Calu3 (cell line): ENCODE measurements at places on chromosomes 12 and 14. TPM values are rescaled to one million over a fixed set of nuclear protein-coding genes. Genes with fewer than 3 reads are reported as not detected.

DNA sequence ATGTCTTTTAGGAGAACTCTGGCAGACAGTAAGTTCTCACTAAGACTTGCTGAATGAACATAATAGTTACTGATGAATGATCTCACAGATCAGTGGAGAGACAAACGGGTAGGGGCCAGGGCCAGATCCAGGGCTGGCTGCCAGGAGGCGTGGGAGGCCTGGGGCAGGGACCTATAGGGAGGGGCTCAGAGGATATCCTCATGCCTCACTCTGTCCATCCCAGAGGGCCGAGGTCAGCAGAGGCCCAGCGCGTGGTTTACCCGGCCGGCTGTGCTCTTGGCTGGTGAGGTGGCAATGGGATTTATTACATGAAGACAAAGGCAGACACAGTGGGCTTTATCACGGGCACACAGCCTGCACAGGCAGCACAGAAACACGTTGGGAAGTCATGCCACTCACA lies 85.4 kb downstream of the CHGA start:
- no peak for DNase-seq

DNA sequence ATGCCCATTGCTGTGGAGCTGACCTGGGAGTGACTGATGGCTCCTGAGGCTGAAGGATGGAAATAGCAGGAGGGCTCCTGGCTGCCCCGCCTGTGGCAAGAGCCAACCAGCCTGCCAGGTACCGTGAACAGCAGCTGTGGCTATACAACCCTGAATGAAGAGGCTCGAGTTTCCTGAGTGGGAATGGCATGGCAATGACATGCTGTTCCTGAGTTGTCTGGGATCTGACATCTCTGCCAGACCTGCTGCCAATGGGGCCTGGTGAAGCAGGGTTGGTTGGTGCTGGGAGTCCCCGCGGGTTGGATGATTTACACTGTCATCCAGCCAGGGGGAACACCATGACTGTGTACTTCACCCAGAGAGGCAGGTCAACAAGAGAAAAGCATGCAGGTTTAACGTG lies 31.8 kb upstream of the LRRC10 start:
- DNase-seq: no peak

DNA sequence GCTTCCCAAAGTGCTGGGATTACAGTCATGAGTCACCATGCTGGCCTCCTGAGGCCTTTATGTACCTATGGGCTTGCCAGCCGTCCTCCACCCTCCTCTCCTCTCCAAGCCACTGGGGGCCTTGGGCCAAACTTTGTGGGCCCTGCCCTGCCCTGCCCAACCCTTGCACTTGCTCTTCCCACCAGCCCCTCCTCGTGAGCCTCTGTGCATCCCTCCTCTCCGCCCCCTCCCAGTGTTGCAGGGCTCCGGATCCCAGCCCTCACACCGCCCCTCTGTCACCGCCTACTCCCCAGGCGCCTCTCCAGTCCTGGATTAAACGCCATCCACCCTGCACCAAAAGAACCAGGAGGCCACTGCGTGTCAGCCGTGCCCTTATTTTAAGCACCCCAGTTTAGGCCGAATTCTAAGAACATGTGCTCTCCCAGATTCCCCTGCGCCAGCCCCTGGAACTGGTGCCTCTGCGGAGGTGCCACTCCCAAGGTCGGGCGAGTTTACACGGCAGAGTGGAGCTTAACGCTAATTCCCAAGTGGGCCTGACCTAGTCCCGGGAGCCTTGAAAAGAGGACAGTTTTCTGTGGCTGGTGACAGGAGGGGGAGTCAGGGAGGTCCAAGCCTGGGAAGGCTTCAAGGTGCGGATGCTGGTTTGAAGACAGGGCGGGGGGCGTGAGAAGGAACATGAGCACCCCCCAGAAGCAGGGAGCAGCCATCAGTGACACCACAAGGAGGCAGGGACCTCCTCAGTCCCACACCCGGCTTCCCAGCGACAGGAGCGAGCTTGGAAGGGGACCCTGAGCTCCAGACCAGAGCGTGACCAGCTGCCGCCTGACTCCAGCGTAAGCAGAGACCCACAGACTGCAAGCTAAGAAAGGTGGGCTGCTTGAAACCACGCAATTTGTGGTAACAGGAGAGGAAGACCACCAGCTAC lies 21.2 kb upstream of the CDCA4 start:
- DNase-seq: no peak

- DNase-seq: no peak
Measured at GRCh38 chr12:132266370-132266769, 63.0 kb downstream of the GALNT9 start.

- peak; percentile 33 for DNase-seq
Measured at GRCh38 chr12:76346798-76347420, 1.3 kb downstream of the BBS10 start.

- peak; percentile 8 for DNase-seq
Measured at GRCh38 chr12:52254965-52255751, 19.3 kb upstream of the KRT86 start.

DNA sequence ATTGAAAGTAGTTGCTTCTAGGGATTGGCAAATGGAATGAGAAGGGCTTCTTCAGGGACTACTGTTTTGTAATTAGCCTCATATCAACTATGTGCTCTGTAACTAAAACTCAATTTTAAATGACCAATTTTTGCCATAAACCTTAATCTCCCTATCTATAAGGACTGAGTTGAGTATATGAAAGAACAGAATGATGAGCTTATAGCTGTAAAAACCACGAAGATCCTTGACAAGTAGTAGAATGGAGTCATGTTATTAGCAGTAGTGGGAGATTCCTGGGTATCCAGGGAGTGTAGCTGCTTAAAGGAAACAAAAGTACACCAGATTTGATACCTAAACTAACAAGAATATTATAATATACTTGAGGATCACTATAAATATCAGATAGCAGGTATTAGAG lies 28.0 kb downstream of the LGALS3 start:
- DNase-seq: no peak

- no peak for DNase-seq
Measured at GRCh38 chr12:97875064-97875463, 412.5 kb downstream of the RMST start.

- no peak for DNase-seq
Measured at GRCh38 chr12:47813511-47814196, 6.0 kb downstream of the HDAC7 start.

DNA sequence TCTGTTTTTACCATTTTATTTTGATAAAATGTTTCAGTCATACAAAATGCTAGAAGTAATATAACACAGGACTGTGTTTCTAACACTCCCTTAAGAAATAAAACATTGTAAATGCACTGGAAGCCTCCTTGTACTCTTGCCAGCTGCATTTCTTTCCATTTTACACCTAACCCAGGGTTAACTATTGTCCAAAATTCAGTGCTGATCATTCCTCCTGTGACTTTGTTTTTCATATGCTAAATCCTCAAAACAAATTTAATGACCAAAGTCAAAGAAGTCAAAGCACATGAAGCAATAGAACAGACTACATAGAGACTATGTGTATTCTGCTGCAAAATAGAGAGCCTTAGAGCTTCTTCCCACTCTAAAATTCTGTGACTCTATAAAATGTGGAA lies 420.3 kb upstream of the PRICKLE1 start:
- no peak for DNase-seq

Gene LRCOL1
- total RNA-seq: not detected in 2 replicates
